ENCODE measurements at places on chromosomes 12 and 14.

DNA sequence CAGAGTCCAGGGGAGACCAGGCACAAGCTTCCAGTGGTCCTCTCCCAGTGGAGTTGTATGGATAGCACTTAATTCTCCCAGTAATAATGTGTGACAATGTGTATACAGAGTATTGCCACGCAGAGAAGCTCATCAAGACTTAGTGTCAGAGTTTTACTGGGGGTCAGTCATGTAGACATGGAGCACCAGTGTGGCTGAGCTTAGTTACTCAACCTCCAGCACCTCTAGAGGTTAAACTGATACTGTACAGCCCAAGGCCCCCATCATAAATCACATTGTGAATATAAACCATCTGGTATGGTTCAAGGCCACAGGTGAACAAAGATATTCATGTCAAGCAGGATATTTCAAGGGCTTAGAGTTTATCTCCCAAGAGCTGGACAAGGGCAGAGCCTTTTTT is 378.1 kb upstream of the TMPO start:
- no peak for DNase-seq

- DNase-seq, result no peak
These were observed 743 bp downstream of the NDUFA12 start for GRCh38 chr12:95002754-95003153.

DNA sequence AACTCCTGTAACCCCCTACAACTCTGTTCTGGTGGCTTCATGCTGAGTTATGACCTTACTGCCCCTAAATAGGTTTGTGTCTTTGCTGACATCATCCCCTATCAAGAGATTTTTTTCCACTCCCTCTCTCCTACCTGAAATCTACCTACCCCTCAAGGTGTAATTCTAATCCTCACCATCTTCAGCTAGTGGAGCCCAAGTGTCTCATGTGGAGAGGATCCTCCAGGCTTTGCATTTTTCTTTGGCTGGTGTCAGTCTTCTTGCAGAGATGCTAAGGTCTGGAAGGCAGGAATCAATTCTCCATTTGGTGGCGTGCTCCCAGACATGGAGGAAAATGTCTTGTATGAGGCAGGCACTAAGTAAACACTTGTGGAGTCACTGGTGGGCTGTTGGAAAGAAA is 74.8 kb upstream of the PRMT8 start:
- DNase-seq, result no peak

GRCh38 chr12:50825372-50825838 is 17.3 kb upstream of the TMPRSS12 start:
- no peak for DNase-seq

DNA sequence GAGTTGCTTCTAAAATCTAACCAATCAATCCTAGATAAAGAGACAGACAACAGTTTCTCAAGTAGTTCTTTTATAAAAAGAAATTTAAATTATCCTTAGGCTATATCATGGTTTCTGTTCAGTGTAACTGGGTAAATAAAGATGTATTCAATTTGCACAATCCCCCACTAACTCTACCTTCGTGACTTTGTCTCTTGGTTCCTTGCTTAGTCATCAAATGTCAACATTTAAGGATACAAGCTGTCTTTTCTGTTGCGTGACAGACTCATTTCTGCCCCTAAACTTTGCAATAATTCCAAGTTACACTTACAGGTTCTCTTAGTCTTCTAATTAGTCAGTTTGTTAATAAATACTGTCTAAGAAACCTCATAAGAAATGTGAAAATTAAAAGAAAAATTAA is 50.6 kb downstream of the SCAF11 start:
- DNase-seq, result no peak

- DNase-seq, result no peak
These were observed 32.4 kb downstream of the AK7 start for GRCh38 chr14:96424109-96424989.

GRCh38 chr14:92783813-92784431 is 10.2 kb upstream of the GOLGA5 start:
- DNase-seq, result no peak
